Right renal pelvis (tissue), 4 donors: ENCODE measurements at places on chromosomes 6 and 20. TPM values are rescaled to one million over a fixed set of nuclear protein-coding genes. Genes with fewer than 3 reads are reported as not detected.

The CLIC5 gene
- polyA plus RNA-seq = 203 TPM

The DEFB124 gene
- not detected for polyA plus RNA-seq

The RFX6 gene
- 0.03 TPM for polyA plus RNA-seq

GRCh38 chr6:4093288-4093687 is 14.4 kb upstream of the FAM217A start:
- no peak for DNase-seq

DNA sequence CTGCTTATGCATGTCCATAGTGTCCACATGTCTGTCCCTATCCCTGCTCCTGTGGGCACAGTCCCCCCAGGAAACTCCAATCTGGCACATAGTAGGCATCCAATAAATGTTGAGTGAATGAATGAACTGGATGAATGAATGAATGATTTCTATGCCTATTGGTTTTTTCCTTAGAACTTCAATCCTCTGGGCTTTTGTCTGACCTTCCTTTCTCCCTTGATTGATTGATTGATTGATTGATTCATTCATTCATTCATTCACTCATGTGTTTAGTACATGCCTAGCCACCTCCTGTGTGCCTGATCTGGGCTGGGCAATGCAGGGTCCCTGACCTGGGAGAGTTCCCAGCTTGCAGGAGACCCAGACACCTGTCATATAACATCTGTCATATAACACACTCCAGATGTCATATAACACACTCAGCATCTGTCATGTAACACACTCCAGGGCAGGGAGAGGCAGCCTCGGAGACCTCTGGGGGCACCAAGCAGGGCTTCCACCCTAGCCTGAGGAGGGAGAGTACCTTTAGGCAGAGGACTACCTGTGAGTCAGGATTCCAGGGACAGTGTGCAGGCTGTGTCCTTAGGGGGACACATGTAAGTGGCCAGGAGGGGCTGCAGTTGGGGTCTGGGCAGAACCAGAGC is 17.9 kb downstream of the VSTM2L start:
- DNase-seq = no peak

GRCh38 chr6:76803038-76803580 is 660.2 kb downstream of the HTR1B start:
- no peak for DNase-seq

- no peak for DNase-seq
Measured at GRCh38 chr6:24788031-24788665, 10.6 kb downstream of the ARMH2 start.

DNA sequence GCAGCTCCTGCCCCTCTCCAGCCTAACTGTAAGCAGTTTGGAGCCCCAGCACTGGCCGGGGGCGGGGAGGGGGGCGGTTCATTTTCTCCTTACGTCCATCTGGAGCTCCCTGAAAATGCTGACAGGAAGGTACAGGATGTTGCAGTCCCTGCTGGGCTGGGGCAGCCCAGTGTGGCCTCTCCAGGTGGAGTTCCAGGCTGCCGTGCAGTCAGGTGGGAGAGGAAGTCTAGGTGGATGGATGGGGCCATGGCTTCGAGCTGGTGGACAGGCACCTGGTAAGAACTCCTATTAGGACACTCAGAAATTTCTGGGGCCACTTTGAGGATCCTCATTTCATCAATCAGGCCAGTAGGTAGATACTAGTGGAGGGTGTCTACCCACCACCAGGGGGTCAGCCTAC is 295.2 kb downstream of the CDH26 start:
- no peak for DNase-seq

DNA sequence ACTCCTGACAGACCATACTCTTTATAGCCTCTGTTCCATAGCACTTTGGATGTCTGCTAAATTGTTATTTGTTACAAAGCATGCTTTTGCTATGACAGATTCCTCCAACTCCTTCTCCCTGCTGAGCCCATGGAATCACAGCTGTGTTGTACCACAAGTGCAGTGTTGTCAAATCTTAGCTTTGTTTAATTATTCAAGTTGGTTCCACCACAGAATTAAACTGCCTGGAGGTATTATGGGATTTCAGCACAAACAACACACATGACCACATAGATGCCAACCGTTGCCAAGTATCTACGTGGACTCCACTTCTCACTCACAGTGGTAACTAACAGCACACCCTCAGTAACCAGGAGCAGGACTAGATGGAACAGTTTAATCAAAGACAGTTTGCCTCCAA is 32.7 kb upstream of the MARCKS start:
- no peak for DNase-seq
